ENCODE measurements at places on chromosomes 11 and 22.

GRCh38 chr11:102279641-102280170 is 37.6 kb upstream of the BIRC3 start:
- DNase-seq, result no peak

DNA sequence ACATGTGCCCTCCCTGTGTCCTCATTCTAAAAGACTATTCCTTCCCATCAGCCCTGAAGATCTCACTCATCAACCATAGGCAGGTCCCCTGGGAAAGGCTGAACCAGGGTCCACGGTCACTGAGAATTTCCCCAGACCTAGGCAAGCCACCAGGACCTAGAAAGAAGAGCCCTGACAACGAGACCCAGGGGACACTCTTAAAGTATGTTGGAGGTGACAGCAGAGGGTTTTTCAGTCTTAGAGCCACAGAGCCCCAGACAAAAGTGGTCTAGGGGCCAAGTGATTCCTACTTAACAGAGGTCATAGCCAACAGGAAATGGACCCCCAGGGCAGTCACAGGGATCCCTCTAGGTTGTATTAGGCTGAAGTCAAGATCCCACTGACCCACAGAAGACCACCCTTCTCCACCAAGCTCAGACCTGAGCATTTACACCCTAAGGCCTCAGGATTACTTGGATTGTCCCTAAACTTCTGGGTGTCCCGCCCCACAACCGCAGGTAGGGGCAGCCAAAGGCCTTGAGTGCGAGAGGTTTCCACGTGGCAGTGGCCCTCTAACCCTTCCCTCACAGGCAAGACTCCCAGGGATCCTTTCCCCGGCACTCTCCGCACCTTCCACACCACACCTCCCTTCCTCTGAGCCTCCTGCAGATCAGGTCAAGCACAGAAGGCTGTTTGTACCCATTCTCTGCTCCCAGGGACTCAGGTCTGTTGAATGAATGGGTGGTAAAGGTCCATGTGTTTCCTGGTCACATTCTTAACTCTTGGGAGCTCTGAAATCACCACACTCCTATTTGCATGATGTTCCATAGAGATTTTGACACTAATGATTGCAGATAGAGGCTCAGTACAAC is 12.3 kb downstream of the POU2AF1 start:
- DNase-seq, result no peak

- no peak for DNase-seq
Observed at GRCh38 chr22:28703436-28703835, 23.8 kb upstream of the TTC28 start.

DNA sequence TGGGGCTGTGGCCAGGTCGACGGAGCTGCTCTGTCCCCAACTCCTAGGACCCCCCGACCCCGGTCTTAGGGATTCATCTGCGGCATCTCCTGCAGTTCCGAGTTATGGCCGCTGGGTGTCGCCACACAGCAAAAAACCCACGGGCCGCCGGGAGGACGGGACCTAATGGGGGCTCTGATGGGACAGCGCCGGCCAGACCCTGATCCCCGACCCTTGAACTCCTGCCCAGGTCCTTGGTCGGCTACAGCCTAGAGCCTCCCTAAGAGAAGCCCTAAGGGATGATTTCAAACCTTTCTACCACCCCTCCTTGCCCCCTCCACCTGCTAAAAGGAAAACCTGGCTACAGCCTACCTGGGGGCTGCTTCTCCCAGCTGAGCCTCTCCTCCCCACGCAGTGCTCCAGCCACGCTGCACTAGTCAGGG is 30.8 kb upstream of the LRRC10B start:
- DNase-seq, result no peak

DNA sequence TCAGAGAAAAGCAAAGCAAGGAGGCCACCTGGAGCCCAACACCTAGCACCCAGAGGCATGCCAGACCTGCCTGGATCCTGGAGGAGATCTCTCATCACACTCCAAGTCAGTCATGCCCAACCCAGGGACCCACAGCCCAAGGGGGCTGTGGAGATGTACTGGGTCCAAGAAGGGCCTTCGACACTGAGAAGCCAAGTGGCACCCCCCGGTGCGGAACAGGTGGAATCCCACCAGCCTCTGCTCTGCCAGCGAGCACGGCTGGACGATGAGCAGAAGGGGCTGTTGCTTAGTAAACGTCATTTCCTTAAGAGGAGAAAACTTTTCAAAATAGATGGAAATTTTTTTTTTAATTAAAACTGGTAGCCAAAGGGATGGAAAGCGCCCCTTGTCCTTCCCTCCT is 171.9 kb upstream of the GRK3 start:
- DNase-seq, result no peak

DNA sequence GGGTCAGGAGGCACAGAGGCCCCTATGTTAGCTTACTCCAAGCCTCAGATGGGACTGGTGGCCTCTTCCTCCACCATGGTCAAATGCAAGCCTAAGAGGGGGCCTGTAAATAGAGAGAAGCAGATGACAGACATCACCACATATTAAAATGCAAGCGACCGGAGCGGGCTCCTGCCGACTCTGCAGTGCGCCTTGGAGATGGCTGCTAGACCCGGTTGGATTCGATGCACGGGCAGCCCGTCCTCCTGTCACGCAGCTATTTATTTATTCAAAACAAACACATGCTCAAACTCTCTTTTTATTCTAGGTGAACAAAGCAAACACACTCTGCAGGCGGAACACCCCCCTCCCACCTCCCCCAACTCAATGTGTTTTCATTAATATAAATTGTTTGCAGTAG is 208.0 kb downstream of the DSCAML1 start:
- DNase-seq, result no peak

DNA sequence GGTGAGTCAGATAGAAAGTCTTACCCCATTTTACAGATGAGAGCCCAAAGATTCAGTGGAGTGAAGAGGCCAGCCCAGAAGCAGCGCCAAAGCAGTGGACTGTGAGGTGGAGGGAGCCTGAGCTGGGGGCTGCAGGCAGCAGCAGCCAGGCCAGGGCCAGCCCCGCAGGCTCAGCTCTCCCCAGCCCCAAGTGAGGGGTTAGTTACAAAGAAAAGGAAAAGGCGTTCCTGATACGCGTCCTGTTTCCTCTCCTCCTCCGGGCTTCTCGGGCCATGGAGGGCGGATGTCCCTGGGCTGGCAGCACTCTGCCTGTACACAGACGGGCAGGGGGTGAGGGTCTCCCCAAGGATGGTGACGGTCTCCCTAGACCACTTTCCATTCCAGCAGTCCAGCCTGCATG is 44.9 kb downstream of the ARRB1 start:
- no peak for DNase-seq

- no peak for DNase-seq
Observed at GRCh38 chr11:132334769-132335280, 964.4 kb downstream of the NTM start.

DNA sequence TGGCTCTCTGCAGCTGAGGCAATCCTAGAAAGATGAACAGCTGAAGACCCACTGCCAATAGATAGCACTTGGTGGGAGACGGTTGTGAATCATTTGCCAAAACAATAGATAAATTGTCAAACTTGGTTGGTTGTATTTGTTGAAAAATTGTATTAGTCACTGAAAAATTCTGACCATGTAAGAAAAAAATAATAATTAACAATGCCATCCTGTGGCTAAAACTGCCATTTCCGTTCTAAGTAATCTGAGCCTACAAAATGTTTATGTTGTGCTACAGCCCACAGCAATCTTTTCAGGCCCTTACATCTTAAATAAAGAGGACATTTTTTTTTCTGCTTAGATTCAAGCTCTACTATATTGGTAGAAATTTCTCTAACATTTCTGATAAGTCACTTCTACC is 103.2 kb upstream of the ANO3 start:
- DNase-seq, result no peak

DNA sequence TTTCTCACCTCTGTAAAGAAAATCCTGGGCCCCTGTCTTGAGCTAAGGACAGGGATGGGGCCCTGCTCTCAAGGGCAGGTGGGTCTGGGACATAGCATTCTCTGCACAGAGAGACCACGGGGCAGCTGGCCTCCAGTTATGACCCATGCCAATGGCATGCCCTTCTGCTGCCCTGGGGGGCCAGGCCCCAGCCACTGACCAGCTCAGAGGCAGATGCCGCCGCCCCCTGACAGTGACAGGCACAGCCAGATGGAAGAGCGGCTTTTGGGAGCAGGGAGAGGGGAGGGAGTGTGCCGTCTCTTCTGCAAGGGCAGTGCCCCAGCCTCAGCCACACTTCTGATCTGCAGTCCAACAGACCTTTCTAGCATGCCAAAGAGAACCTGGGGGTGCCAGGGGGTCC is 114.8 kb upstream of the NAV2 start:
- DNase-seq, result no peak

DNA sequence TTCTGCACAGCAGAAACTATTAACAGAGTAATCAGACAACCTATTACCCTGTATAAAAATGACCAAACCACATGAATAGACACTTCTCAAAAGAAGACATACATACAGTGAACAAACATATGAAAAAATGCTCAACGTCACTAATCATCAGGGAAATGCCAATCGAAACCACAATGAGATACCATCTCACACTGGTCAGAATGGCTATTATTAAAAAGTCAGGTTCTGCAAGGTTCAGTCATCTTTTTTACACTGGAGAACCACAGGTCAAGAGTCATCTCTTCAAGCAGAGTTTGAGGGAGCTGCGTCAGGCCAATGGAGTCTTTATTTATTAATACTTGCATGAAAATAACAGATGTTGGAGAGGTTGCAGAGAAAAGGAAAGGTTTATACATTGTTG is 40.4 kb downstream of the RCN1 start:
- no peak for DNase-seq

DNA sequence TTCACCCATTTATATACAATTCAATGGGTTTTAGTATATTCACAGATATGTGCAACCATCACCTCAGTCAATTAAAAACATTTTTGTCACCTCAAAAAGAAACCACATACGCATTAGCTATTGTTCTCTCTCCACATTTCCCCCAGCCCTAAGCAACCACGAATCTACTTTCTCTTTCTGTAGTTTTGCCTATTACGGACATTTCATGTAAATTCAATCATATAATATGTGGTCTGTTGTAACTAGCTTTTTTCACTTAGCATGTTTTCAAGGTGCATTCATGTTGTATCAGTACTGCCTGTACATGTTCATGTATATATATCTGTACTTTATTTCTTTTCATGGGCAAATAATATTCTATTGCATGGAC is 104.7 kb upstream of the RRM1 start:
- no peak for DNase-seq

DNA sequence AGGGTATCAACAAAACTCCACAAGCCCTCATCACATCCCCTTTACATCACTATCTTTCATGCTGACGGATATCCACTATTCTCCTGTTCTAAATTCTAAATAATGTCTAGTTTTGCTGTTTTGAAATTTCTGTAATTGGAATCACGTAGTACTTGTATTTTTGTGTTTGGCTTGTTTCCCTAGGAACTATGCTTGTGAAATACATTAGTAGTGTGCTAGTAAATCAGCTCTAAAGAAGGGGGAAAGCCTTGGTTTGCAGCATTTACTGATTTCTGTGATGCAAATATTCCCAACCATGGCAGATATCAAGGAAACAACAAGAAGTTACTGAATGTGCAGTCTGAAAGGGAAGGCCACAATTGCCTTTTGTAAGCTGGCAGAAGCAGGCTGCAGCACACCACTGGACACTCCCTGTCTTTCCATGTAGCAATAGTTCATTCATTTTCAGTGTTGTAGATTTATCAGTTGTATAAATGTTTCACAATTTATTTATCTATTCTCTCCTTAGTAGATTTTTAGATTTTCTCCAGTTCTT is 4.7 kb upstream of the FOLH1 start:
- no peak for DNase-seq

DNA sequence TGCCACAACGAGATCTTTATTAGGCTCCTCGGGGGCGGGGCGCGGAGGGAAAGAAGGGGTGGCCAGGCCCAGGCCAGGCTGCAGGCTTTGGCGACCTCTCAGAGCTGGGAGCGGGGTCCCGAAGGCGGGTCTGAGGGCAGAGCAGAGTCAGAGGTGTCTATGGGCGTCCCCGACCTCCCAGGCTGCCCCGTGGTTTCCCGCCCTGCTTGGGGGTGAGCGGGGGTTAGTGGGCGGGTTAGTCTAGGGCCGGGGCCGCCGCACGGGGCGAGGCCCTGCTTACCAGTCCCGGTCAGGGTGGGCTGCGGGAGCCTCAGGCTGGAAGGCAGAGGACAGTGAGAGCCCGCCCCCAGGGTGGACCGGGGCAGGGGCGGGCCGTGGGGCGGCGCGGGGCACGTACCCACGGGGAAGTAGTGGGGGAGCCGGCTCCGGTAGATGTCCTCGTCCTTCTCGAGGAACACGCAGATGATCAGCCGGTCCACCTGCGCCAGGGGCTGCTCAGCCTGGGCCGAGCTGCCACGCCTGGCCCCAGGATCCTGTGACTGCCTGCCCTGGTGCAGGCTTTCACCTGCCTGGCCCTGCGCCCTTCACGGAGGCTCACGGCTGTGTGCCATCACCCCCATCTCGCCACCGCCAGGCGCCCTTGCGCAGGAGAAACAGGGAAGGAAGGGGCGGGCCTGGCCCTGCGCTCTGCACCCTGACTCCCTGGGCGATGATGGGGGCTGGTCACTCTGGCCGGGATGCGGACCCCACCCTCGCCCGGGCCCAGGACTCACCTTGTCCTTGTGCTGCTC is 12.5 kb downstream of the OTUB1 start:
- no peak for DNase-seq

DNA sequence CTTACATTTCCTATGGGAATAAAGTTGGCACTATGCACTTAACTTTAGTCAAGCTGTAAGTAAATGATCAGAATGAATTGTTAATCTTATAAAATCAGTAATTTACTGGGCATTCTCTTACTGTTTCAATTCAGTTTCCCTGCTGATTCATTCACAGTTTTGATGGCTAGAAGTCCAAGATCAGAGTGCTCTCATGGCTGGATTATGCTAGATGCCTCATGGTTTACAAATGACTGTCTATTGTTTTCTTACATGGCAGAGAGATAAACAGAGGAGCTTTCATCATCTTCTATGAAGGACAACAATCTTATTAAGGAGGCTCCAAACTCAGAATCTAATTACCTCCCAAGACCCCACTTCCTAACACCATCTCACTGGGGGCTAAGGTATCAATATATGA is 135.1 kb upstream of the CARD18 start:
- no peak for DNase-seq

- DNase-seq, result no peak
Observed at GRCh38 chr11:13009476-13009920, 382 bp downstream of the RASSF10 start.

DNA sequence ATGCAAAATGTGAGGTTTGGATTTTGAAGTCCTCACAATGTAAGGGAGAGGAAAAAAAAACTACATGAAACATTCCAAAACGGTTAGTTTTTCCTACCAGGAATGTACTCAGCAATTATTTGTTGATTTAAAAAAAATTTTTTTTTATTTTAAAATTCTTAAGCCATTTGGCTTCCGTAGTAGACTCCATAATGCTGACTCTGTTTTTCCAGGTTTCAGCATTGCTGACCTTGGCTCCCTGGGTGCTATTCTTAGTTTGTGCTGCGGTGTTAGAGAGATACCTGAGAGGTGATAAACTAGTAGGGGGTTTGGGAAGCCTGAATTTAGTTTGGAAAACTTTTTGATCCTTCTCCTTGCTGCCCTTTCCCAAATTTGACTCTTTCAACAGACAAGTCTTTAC is 10.6 kb downstream of the STT3A start:
- no peak for DNase-seq

GRCh38 chr11:65065851-65066250 is 7.5 kb upstream of the NAALADL1 start:
- DNase-seq, result no peak

- DNase-seq, result no peak
Observed at GRCh38 chr11:134532131-134532920, 120.3 kb upstream of the B3GAT1 start.
